ENCODE measurements at places on chromosomes 5 and 9. TPM values are rescaled to one million over a fixed set of nuclear protein-coding genes. Genes with fewer than 3 reads are reported as not detected.

GRCh38 chr5:27706832-27707231, 668.4 kb upstream of the CDH9 start:
- DNase-seq, result no peak

- DNase-seq, result no peak
Measured at GRCh38 chr5:1908931-1909330, 26.2 kb upstream of the IRX4 start.

DNA sequence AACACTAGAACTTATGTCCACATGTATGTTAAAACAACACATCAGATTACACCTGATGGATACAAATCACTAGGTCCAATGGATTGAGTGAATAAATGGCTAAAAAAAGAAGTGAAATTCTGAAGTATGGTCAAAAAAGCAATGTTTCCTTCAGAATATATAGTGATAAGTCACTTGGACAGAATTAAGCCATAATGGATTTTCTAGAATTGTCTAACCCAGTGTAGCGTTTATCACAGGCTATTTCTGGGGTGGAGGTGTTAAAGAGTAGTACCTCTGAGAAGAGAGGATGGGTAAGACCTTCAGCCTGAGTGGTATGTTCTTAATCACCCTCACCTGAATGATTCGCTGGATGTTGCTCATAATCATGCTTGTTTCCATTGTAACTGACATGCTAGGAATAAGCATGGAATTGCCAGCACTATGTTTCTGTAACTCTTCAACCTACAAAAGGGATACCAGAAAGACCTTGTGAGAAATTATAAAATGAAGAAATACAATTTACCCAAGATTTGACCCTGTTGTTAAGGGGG, 33.2 kb downstream of the SLC31A2 start:
- DNase-seq, result no peak

- DNase-seq, result no peak
Measured at GRCh38 chr5:52786391-52786790, 1.3 kb upstream of the ITGA1 start.

DNA sequence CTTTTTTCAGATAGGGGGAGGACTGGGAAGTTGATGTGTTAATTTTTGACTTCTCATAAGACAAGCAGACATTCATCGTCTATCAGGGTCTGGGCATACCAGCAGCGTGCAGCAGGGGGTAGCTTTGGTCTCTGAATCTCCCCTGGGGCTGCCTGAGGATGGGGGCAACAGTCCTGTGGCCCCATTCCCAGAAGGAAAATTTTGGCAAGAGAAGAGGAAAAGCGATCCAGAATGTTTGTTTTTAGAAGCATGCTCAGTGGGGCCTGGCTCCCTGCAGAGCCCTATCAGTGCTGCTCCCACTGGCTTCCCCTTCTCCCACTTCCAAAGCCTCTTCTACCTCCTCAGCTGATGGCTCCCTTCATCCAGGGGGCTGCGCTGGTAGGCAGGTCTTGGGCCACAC, 194.8 kb upstream of the IL12B start:
- no peak for DNase-seq

- DNase-seq, result no peak
Measured at GRCh38 chr9:81552581-81552991, 136.8 kb downstream of the TLE1 start.

DNA sequence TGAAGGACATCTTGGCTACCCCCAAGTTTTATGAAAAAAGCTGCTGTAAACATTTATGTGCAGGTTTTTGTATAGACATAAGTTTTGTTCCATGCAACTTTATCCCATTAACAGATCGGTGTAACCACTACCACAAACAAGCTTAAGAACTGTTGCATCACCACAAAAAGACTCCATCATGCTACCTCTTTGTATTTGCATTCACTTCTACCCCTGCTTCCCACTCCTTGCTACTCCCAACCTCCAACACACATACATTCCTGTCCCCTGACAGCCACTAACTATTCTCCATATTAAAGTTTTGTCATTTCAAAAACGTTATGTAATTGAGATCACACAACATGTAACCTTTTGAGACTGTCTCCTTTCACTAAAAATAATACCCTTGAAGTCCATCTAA, 57.8 kb upstream of the LHFPL2 start:
- no peak for DNase-seq

DNA sequence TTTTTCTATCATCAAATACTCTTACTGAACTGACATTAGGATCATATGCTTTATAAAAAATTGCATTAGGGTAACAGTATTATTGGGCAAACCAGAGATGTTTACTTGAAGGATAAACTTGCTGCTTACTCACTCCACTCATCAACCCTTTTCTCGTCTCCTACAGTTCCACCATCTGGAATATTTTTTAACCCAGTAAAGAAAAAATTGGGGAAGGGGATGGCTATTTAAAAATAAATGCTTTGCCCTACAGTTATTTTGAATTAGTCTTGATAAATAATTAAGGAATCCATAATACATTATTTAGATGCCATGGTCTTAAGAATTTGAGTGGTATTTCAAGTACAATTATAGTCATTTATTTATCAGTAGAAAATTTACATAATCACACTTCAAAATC, 225.8 kb downstream of the MEF2C start:
- DNase-seq, result no peak

- no peak for DNase-seq
Measured at GRCh38 chr5:178460598-178460997, 129.6 kb downstream of the COL23A1 start.

DNA sequence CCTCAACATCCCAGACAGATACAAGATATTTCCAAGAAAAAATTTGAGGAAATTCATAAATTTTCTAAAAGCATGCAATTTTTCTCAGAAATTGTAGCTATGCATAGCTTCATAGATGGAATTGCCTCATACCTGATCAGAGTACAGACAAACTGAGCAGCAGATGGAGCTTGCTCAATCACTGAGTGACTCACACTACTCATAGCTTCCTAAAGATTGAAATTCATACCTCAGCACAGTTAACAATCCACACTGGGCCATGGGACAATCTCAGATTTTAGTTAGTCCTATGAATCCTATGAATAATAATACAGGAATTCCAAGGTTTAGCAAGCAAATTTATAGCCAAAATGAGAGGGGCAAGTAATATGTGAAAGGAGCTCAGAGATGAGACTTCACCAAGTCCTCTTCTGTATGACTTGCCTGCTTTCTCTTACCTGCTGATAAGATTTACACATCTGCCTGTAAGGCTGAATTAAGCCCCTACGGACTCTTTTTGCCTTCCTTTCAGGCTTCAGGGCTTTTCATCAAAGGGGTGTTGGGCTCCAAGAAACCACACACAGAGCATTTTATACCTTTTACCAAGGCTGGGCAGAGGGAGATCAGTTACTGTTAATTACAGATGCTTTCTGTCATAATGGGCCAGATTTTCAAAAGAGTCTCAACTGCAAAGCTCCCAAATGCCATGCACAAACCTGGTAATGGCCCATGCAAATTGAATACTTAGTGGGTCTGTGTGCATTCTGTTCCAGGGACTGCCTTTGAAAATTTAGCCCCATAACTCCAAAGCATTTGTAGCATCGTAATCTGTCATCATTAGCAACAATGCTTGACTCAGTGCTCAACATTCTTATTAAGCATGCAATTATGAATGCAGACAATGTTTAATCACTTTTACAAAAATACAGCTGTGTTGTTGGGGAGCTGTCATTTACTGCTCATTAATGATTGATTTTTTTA, 439.3 kb downstream of the DTWD2 start:
- DNase-seq, result no peak

GRCh38 chr9:30534455-30534854, 1850.0 kb upstream of the ACO1 start:
- DNase-seq, result no peak

DNA sequence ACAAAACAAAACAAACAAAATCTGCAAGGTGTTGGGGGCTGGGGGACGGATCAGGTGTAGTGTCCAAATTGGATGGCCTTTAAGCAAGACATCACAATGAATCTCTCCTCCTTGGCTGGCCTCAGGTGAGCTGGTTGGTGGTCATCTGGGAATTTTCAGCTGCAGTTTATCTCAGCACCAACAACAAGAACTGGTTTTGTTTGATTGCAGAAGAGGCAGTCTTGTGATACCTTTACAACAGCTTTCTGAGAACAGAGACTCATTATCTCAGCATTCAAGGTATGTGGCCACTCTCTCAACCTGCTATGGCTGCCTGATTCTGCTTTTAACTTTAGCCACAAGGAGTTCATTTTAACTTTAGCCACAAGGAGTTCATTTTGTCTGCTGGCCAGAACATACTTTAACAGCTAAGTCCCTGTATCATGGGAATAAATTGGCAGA, 1543.4 kb downstream of the EFNA5 start:
- DNase-seq, result no peak

DNA sequence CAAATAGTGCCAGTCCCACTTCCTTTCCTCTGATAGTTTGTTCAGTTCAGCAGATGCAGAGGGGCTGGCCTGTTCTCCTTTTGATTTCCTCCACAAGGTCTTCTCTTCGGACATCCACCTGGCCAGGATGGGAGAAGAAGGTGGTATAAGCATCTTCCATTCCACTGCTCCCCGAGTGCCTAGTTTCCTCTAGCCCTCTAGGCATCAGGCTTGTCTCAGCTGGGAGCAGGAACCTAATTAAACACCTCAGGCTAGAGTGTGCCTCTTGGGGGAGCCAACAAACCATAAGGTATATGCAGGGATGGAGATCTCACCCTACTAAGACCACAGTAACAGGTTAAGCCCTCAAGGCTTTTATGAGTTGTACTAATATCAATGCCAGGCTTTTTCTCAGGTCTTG, 835 bp upstream of the DND1 start:
- no peak for DNase-seq

DNA sequence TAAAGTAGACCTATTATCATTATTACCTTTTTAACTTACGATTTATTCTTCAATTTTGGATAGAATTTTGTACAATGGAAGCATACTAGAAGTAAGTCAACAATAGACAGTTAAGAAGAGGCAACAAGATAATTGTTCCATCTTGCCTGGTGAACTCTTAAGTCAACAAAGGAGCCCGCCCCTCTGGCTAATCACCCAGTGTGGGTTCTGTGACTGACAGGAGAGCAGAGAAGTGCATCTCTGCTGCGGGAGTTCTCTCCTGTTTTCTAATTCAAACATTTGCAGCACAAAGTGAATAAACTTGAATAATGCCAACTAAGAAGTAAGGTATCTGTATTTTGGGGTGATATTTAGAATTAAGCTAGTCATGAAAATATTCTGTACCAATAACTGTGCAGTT, 6.7 kb upstream of the ISL1 start:
- DNase-seq, result no peak

DNA sequence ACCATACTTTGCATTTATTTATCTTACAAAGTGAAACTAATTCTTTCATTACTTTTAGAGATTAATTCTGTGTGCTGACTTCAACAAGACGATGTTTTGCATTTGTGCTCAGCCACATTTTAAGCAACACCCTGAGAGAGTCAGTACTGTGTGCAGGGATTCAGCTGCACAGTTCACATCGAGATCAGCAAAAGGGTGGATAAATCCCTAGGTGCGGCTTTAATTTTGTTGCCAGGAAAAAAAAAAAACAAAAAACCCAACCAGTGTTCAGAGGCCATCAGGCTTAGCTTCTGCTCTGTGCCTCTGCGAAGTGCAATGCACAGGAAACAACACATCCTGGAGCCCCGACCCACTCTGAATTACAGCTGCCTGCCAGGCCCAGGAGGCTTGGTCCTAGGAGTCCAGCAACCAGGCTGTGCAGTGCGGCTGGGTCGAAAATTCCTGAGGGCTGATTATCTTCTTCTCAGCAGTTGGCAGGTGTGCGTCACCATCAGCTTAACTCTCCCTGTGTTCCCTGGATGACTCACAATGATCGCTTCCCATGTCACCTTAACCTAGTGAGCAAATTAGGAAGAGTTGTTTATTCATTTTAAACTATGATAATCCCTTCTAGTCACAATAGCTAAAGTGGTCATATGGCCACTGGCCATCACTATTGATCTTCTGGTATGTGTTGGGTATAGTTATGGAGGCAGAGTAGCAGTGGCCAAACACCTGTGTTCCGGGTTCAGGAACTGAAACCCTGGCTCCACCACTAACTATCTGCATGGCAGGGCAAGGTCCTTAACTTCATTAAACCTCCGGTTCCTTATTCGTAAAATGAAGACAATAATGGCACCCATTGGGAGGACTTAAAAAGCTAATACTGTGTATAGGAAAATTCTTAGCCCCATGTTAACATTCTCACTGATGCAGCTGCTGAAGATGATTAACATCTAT, 31.2 kb upstream of the NDUFB6 start:
- peak; percentile 10 for DNase-seq

GRCh38 chr5:122154910-122155309, 25.6 kb downstream of the ZNF474 start:
- DNase-seq, result no peak

DNA sequence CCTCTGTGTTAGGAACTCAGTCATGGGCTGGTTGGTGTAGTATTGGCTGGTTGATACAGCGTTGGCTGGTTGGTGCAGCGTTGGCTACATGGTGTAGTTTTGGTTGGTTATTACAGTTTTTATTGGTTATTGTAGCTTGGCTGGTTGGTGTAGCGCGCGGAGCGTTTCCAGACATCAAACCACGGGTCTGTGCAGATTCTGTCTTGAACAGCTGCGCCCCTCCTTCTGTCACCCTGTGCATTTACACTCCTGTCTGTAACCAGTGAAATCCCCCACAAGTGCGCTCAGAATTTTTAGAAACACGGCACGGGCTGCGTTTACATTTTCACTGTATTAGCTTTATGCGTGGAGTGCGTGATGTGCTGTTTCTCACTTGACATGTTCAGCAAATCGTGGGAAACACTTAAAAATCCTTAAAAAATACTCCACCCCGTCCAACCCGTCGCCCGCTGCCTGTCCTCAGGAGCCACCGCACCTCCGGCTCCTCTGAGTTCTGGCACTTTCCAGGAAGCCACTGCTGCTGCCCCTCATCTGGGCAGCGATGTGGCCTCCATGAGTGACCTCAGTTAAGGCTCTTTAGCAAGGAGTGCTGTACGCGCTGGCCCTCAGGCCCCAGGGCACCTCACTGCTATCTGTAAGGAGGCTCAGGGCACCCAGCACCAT, 20.8 kb downstream of the NKD2 start:
- no peak for DNase-seq

DNA sequence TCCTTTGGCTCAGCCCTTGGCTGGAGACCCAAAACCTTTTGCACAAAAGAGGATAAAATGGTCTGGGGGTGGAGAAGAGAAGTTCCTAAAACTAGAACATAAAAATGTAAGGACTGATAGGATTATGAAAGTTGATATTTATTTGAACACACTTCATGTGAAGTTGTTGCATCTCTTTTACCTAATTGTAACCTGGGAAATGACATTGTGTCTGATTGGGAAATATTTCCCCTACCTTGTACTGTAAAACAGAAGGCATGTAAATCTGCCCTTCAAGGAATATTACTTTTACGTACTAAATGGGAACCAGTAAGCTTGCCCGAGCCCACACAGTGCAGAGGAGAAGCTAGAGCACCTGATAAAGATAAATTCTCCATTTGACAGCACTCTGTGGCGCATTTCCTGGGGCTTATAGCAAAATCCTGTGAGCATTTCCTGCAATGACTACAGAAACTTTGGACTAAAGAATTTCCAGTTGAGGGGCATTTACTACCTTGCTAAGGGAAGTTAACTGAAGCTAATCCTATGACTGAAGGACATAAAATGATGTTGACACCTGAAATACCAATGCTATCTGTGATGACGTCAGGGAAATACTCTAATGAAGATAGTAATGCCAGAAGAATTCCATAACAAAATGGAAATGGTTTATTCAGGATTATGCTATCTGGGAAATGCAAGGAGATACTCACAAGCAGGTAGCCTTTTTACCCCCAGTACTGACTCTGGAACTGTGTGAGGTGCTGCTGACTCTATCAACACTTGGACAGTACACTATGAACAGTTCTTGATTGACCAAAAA, 78.3 kb upstream of the LIFR start:
- peak; percentile 66 for DNase-seq

GRCh38 chr9:123290764-123291163, 22.4 kb upstream of the STRBP start:
- no peak for DNase-seq

SCGB3A1 gene
- 1.5 TPM for total RNA-seq

LOX gene
- 52.9 TPM for total RNA-seq

GARIN3 gene
- total RNA-seq, result not detected

ZNF618 gene
- 6.8 TPM for total RNA-seq

Measured in dermis microvascular lymphatic vessel endothelial cell (primary cell).